ENCODE measurements at places on chromosomes 1 and 21.
A peak's percentile ranks its signal among the peaks of the same experiment; 100 is the strongest.

DNA sequence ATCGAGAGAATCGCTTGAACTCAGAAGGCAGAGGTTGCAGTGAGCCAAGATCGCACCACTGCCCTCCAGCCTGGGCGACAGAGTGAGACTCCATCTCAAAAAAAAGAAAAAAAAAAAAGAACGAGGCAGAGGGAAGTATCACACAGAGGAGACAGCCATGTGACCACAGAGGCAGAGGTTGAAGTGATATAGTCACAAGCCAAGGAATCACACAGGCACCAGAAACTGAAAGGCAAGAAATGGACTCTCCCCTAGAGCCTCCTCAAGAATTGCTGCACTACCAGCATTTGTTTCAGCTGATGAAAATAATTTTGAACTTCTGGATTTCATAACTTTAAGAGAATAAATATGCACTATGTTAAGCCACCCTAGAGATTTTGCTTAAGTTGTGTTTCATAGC, 459.6 kb downstream of the PTPRC start:
- no peak for DNase-seq

DNA sequence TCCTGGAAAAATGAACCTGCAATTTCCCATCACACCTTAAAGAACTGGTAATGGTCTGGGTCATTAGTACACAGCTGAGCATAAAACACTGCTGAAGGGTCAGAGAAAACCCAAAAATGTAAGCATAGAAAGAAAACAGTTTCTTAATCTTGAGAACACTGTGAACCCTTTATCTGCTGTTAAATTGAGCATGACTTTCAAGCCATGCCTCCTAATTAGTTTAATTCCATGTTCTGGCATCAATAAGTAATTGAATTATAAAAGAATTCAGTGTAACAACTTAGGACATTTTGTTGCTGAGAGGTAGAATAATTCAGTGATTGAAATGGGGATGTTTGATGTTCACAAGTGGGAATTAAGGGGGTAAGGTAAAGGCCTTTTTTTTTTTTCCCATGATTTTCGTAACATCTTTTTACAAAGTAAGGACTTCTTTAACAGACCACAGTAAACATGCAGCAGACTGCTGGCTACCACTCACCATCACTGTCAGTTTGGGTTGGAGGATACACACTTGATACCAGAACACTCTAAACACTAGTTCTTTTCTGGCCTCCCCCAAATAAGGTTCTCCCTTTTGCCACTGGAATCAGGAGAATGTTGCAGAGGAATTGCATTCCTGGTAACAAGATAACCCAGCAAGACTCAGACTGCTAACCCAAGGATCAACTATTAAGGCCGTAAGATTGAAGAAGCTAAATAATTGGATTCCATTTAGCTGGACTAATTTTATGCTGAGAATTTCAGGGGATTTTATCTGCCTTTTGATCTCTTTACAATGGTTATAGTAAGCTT, 3.0 kb downstream of the RWDD3 start:
- DNase-seq = peak; percentile 19

- no peak for DNase-seq
These were observed 41.2 kb downstream of the SSBP3 start for GRCh38 chr1:54364995-54365394.

- no peak for DNase-seq
These were observed 144.0 kb downstream of the KCNH1 start for GRCh38 chr1:210989905-210990304.

DNA sequence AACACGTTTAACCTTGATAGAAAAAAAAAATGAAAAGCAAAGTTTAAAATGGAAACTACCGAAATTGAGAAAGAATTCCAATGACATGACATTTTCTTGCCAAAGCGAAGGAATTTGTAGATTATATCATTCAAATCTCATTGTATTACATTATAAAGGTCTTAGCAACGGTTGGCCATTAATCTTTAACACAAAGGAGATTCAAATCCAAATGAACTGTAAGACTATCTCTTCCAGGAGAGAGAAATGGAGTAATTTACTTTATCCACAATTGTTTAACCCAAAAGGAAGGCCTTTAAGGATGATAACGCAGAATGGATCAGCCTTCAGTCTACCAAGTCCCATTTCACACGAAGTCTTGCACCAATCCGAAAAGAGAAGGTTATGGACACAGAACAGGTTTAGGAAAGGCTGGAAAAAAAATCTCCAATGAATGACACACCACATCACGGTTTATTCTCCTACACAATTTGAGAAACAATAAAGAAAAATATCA, 1.5 kb downstream of the ENAH start:
- peak; percentile 58 for DNase-seq

DNA sequence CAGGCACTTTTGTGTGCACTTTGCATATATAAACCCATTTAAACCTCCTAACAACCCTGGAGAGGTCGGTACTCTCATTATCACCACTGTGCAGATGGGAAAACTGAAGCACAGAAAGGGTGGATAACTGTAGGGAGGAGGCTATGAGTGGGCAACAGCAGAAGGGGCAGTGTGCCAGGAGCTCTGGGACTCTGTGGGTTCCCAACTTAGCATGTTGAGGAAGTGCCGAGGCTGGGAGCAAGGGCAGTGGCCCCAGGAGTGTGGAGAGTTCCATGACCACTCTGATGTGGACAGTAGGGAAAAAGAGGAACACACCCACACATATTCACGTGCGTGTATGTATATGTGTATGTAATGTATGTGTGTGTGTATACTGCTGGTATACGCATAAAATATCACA, 25.7 kb upstream of the KCNC4 start:
- DNase-seq = no peak

DNA sequence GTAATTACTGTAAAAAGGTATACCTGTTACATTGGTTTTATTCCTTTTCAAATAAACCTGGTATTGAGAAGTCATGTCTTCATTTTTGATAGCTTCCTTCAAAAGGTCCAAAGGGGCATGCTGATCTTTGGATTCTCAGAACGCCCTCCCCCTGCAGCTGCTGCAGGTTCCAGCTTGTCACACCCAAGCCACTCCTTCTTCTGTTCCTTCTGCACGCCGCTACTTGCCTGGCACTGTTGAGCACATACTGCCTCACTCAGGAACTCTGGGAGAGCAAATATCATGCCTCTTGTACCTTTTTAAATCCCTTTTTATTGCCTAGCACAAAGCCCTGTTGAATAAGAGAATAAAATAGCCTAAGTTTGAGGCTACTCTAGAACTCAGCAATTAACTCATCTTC, 136.9 kb downstream of the BARHL2 start:
- DNase-seq = no peak

DNA sequence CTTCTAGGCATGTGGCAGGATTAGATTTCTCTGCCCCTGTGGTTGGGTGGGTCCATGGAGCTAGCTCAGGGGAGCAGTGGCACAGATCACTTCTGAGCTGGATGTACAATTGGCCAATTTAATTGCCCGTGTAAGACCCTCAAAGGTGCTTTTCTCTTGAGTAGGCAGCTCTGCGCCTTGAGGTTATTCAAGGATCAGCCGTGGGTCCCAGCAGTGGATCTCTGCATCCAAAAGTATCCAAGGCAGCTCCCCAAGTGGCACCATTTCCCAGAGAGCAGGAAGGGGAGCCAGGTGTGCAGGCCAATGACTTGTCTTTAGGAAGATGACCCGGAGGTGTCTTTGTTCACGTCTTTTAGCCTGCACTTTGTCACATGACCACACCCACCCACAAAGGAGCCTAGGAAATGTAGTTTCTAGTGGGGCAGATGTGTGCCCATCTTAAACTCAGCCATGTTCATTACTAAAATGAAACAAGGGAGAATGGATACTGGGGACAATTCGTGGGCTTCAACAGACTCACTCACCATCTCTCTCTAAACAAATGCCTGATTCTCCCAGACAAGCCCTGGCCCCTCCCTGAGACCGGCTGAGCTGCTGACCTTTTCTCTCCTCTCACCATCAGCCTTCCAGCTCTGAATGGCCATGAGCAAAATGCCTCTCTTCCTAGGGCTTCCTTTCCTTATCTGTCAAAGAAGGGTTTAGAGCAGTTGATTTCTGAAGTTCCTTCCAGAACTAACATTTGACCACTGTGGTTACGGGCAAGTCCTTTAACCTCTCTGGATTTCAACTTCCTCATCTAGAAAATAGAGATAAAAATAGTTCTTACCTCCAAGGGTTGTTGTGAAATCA, 41.4 kb upstream of the TENT5C start:
- no peak for DNase-seq

DNA sequence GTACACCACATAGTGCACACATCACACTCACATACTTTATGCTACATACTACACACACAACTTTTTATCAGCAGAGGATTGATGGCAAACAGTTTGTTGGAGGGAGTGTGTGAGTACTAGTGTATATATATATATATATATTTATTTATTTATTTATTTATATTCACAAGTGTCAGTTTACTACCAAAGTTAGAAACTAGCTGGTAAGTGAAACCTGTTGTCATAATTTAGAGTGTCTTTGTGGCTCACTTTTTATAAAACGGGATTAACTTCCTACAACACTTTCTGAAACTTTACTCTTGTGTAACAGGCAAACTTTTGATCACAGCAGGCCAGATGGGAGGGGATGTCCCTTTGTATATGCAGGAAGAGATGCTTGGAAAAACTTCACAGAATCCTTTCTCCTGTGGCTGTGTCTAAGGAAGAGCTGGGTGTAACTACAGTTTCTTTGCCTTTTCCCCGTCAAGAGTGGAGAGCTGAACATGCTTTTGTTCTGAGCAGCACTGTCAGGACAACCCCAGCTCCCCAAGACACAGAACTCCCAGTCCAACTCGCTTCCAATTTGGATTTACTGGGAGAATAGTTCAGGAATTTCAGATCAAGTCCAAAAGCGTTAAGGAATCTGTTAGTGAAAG, 1.9 kb upstream of the SAMD13 start:
- peak; percentile 35 for DNase-seq

- no peak for DNase-seq
These were observed 14.3 kb downstream of the PROK1 start for GRCh38 chr1:110465038-110465813.

DNA sequence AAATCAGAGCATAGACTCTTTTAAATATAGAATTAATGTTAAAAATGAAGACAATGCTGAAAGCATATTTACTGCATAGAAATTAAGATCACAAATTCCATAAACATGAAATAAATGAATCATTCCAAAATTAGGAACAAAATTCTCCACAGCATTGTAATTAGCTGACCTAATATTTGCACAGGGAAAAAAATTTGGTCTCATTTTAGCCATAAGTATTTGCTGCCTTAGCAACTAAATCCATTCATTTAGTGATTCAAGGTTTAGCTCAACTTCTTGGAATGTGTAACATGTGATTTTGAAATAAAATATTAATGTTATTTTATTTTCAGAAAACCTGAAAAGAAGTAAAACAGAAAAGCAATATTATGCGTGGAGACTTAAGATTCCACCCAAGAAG, 25.5 kb downstream of the ADAMTS5 start:
- no peak for DNase-seq

DNA sequence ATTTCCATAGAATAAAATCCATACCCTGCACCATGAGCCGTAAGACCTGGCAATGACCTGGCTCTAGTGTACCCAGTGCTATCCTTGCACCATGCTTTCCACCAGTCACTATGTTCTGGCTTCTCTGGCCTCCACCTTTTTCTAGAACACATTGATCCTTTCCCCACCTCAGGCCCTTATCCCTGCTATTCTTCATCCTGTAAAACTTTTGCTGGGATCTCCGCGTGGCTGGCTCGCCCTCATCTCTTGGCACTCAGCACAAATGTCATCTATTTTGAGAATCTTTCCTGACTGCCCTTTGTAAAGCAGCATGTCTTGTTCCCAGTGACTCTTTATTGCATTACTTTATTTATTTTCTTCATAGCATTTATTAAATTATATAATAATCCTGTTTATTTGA, 169.8 kb upstream of the B3GALT2 start:
- DNase-seq = no peak

- DNase-seq = no peak
These were observed 178.1 kb downstream of the TGFBR3 start for GRCh38 chr1:91707890-91708218.

GRCh38 chr1:51953079-51953478, 37.4 kb downstream of the RAB3B start:
- no peak for DNase-seq

DNA sequence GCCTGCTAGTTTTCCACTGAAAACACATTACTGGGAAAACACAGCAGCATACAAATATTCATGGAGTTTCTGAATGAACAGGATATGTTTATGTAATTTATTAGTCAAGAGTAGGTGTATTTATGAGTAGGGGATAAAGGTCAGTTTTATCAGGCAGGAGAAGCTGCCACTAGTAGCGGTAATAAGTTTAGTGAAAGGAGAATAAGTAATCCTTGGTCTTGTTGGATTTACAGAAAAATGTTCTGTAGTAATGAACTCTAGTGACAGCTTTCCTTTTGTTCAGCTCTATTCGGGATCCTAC, 1.2 kb downstream of the MAST2 start:
- no peak for DNase-seq

DNA sequence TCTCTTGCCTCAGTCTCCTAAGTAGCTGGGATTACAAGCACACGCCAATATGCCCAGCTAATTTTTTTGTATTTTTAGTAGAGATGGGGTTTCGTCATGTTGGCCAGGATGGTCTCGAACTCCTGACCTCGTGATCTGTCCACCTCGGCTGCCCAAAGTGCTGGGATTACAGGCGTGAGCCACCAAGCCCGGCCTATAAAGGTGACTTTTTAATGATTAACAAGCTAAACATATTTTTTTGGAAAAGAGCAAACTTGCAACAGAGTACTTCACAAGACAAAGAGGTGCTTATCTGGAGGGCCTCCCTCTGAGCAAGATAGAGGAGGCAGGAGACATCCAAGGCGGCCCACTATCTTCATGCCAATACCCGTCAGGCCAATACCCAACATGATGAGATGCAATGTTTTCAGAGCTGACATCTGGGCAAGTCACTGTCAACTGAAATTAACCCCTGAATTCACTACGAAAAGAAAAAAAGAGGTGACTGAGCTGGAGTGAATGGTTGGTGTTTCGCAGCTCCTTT, 10.5 kb downstream of the BCAR3 start:
- no peak for DNase-seq

DNA sequence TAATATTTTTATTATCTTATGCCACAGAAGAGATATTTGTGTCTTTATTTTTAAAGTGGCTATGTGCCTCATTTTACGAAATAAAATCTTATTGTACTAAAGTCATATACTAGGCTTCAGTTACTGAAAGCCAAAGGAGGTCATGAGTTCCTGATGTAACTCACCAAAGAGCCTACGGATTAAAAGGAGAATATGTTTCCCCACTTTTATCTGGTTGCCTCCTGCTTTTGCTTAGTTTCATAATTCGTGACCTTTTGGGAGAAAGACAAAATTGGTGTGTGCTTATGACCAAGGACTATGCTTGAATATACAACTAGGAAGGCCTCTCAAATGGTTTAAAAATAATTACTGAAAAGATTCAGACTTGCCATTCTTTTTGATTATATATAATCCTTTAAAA, 18.2 kb upstream of the AHCTF1 start:
- DNase-seq = no peak

DNA sequence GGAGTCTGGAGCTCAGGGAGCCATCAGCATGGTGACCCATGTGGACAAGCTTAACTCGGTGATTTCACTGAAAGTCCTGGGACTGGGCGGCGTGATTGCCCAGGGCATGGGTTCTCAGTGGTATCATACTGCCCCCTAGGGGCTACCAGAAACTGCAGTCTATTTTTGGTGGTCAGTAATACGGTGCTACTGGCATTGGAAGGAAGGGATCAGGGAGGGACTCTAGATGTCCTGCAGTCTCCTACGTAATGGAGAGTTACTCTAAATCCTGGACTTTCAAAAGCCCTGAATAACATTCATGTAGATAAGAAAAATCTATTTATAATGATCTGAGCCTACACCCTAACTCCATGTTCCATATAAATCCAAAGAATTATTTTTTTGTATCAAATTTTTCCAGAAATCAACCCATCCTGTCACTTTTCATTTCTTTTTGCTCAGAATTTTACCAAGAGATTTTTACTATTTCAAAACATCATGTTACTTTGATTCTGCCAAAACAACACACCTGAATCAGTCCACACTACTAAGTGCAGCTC, 37.3 kb downstream of the PABPC4 start:
- DNase-seq = peak; percentile 84
